ENCODE measurements at places on chromosomes 16 and 17.

DNA sequence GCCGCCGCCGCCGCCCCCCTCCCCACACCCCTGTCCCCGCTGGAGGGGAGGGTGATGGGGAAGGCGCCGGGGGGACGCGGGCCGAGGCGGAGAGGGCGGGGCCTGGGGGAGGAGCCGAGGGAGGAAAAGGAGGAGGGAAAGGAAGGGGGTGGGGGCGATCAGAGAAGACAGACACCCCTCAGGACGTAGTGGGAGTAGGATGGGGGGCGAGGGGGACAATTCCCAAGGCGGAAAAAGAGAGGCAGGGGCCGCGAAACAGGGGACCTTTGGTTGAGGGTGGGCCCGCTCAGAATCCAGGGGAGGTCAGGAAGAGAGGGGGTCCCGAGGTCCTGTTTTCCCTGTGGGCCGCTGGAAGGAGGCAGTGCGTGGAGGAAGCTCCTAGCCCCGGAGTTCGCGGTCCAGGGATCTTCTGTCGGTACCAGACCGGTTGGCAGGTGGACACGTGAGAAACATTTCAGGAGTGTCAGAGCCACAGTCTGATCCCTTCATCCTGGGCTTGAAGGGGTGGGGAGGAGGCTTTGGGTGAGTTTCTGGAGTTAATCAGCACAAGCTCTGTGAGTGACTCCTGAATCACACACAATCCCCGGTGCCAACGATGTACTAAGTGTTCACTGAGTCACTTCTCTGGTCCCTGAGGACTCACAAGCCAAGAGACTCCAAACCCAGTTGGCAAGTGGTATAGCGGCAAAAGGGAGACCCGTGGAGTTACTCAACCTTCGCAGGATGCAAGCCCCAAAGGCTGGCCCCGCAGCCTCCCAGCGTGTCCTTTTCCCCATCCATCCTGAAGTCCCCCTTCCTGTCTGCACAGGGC lies at the start of gene XYLT1:
Gene XYLT1, minus strand, starts transcription at position 53 of the 811 bp plus-strand sequence. CDS start 164 bp downstream, outside the sequence.
- DNase-seq = peak; percentile 53

DNA sequence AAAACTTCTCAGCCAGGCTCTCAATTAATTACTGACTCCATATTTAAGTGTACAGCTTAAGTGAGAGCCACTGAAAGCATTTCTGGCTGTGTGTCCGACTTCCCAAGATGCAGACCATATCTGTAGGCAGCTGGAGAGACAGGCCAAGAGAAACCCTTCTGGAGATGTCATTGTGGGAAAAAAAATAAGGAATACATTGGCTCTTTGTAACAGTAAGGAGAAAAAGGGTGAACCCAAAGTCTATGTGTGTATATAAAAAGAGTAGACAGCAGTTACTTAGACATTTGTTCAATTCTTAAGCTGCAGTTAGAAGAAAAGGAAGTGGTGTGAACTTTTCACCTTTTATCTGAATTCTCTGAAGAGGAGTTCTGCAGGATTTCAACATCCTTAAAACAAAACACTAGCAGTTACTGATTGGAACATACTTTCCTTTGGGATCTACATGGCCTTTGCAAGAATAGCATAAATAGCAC lies 21.7 kb downstream of the FAM117A start:
- no peak for DNase-seq

- no peak for DNase-seq
Observed at GRCh38 chr16:11095935-11096334, 151.6 kb downstream of the CLEC16A start.

DNA sequence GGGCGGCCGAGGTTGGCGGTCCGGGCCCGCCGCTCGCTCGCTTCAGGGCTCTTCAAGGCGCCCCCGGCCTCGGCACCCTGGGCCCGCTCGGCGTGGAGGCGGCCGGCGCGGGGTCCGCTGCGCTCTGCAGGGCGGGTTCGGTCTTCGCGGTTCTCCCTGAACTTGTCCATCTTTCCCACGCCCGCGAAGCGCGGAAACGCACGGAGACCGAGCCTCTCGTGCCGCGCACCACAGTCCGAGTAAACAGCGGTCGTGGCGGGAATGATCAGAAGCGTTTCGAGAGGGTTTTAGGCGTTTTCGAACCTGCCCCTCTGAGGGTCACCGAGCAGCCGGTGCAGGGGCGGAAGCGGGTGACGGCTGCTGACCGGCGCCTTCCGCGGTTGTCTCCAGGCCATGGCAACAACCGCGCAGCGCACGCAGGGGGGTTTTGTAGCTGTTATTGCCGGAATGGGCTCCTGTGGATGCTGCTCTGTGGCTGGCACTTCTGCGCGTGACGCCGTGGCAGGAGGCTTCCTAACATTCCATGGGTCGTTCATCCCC lies 414 bp downstream of the NARF start:
- no peak for DNase-seq

GRCh38 chr16:19119564-19119963 lies 5.8 kb downstream of the ITPRIPL2 start:
- DNase-seq = no peak

- no peak for DNase-seq
Observed at GRCh38 chr17:41315204-41315794, at the start of gene KRTAP17-1. Gene KRTAP17-1, minus strand, starts transcription at chr17:41315710. Its CDS starts 60 bp downstream, at chr17:41315650.

DNA sequence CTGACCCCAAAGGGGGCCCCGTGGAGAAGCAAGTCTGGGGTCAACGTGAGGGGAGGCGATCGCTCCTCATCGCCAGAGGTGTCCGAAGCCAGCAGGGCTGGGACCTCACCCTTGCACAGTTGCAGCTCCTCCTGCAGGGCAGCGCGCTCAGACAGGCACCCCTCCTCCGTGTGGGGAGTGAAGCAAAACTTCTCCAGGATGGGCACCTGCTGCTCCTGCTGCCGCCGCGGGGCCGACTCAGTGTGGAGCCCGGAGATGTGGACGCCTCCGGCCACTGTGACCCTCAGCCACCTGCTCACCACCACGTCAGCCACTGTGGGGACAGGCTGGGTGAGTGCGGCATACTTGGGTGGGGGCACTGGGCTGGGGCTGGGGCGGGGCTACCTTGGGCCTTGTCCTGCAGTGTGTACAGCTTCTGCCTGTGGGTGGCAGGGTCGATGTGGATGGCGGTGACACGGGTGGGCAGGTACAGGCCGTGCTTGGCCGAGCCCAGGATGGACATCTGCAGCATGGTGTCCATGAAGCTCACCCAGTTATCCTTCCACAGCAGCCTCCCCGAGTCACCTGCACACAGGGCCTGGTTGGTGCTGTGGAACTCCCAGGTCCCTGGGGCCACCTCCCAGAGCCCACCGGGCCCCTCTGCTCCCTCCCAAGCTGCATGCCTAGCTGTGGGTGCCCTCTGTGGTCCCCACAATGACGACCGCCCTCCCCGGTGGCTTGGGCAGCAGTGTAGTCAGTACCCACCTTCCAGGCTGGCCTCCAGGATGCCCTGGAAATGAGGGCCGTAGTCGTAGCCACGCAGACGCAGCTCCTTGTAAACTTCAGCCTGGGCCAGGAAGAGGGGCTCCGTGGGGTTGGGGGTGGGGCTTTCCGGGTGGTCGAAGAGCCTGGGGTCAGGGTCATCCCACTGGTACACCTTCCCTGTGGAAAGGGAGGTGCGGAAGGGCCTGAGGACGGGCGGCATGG lies 10.8 kb downstream of the FASN start:
- no peak for DNase-seq

GRCh38 chr17:78774956-78775571 lies 7.0 kb downstream of the CYTH1 start:
- peak; percentile 48 for DNase-seq

- no peak for DNase-seq
Observed at GRCh38 chr17:72853440-72854415, 238.8 kb downstream of the SLC39A11 start.

GRCh38 chr17:58307468-58308172 lies 21.0 kb downstream of the TSPOAP1 start:
- DNase-seq = no peak

GRCh38 chr16:57700781-57701551 lies 6.4 kb downstream of the DRC7 start:
- no peak for DNase-seq

GRCh38 chr17:47898241-47898640 lies 2.2 kb downstream of the SP2 start:
- DNase-seq = no peak

GRCh38 chr16:6407596-6407995 lies 925.0 kb upstream of the RBFOX1 start:
- no peak for DNase-seq

DNA sequence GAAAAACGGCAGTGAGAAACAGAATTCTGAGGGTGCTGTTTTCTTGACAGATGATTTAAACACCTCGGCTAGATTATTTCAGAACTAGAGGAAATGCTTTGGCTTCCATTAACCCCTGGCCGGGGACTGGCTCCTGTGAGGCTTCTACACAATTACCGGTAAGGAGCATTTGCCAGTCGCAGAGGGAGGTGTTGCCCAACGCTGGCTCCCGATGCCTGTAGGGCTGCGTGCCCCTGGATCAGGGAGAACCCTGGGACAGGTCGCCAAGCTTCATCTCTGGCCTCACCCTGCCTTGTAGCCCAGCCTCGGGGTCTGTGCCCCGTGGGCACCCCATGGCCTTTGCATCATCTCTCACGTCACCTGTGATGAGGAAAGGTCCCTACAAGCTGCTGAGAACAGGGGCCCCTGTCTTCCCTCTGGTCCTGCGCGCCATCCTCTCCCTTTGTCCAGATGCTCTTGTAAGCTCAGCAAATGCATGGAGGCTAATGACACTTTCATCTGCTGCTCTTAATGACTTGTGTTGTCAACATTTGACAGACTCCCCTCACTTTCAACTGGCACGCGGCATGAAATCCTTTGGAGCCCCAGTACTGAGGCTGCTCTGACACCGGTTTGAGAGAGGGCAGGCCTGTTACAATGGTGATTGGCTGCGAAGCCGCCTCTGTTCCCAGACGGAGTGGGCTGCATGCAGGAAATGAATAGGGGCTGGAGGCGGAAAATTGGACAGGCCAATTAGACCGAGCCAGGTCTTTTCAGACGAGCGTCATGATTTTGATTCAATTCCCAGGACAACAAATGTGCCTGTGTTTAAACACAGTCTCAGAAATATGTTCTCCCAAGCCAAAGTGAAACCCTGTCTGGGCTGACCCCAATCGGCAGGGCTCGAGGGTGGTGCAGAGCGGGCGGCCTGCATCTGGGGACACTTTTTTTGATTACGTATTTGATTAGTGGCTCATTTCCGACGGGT lies 85.5 kb upstream of the DOC2B start:
- DNase-seq = no peak

DNA sequence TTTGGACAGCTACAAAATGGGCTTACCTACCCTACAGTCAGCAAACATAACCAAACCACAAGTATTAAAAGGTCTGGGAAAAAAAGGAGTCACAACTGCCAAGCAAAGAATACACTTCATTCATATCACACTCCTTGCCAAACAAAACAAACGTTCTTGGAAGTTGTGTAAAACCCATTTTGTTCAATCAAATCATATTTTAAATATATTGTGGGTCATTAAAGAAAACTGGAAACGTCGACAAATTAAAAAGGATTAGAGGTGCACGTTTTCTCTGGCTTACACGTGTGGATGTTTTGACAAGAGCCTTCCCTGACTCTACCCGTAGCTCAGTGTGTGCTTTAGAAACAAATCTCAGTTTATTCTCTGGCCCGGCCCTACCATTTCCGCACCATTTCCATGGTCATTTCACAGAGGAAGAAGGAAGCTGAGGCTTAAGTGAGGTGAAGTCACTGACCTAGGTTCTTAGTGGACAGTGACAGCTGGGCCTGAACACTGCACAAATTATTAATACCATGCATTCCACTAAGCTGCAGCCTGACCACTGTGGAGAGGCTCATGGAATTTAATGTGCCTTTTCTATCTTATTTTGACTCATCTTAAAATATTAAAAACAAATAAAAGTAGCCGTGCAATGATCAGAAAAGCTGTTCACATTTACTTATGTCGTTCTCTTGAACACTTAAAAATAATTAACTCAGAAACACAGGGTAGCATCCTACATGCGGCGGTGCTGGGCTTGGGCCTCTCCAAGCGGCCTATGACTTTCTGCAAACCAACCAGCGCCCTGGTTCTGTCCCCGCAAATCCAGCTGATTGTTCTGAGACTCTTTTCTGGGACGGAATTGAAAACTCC lies 968 bp downstream of the CEP112 start:
- DNase-seq = no peak

- no peak for DNase-seq
Observed at GRCh38 chr17:80283116-80283852, 22.6 kb downstream of the RNF213 start.

DNA sequence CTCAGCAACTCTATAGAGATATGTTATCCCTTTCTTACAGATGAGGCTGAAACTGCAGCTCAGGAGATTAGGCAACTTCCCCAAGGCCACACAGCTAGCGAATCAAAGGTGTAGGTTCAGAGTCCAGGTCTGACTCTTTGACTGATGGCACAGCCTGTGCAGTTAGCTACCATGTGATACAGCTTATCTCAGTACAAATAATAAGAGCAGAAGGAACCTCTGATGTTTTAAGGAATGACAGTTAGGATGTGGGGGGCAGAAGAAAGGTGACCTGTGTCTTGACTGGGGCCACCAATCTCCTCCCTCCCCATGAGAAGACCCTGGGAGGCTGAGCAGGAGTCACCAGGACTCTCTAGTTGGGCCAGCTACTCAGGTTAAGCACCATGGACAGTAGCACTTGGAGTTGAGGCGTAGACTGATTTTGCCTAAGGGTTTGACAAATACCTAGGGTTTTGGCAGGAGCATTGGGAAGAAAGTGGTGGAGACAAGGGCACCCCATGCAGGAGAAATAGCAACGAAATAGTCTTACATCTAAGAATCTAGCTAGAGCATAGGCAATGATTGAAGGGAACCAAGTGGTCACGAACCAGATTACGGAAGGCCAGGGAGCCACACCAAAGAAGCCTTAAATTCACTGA lies 22.8 kb upstream of the ACSM2B start:
- DNase-seq = no peak

DNA sequence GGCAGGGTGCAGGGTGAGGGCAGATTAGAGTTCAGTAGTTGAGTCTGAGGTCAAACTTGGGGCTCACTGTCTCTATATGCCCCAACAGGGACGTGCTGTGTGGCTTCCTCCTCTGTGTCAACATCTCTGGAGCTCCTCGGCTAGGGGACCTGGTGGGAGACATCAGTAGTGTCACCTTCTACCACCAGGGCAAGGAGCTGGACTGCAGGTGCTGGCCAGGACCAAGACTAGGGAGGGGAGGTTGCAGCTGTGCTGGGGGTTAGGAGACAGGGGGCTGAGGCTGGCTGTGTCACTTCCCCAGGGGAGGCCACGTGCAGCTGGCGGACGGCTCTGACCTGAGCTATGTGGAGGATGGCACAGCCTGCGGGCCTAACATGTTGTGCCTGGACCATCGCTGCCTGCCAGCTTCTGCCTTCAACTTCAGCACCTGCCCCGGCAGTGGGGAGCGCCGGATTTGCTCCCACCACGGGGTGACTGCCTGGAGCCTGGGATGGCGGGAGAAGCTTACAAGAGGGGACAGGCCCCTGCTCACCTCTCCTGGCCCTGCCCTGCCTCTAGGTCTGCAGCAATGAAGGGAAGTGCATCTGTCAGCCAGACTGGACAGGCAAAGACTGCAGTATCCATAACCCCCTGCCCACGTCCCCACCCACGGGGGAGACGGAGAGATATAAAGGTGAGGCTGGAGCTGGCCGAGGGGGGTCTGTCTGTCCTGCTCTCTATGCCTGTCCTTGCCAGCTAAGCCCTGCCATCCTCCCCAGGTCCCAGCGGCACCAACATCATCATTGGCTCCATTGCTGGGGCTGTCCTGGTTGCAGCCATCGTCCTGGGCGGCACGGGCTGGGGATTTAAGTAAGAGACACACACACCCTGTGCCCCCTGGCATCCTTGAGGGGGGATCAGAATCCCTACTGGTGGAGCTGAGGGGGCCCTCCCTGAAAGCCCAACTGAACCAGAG lies 18.9 kb downstream of the ADAM11 start:
- no peak for DNase-seq

GRCh38 chr17:64781014-64781756 lies 119.1 kb upstream of the SMURF2 start:
- no peak for DNase-seq
